ENCODE measurements at places on chromosomes 7 and 10.

GRCh38 chr7:155665079-155665956 is 20.9 kb downstream of the RBM33 start:
- no peak for DNase-seq

GRCh38 chr10:21071001-21071673 is 174.0 kb upstream of the NEBL start:
- DNase-seq, result no peak

DNA sequence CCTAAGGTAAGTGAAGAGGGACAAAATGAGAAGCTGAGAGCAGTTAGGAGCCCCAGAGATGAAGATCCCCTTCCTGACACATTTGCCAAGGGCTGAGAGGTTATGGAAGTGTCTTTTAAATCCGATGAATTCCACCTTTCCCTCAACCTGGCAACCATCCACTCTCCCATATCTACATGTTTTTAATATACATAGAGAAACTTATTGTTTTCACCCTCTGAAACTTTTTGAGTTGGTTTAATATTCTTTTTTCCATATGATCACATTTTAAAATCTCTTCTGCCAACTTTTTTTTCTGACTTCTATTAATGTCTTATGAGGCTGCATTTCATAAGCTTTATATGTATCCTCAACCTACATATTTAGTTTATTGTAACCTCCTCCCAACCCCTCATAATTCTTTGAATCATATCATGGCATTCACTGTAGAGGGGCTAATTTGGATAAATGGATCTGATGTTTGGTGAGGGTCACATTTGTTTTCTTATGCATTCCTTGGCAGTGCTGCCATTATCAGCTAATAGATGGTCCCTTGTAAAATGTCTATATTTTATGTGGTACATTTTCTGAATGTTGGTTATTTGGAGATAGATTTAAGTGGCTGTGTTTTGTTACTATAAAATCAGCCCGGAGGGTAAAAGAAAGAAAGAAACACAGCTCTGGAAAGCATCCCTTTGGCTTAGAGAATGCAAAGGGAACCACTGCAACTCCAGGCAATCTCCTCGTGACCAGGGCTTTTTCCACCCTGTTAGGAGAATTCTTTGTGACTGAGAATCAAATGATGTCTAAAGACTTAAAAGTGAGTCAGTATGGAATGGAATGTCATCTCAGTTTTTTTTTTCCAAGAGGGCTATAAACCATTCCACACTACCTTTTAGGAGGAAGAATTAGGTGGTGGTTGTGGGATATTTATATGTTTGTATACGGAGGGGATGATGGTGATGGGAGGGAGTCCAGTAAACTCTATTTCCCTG is 334.4 kb downstream of the SUGCT start:
- no peak for DNase-seq

- no peak for DNase-seq
Measured at GRCh38 chr7:7323352-7323751, 141.0 kb downstream of the C1GALT1 start.

DNA sequence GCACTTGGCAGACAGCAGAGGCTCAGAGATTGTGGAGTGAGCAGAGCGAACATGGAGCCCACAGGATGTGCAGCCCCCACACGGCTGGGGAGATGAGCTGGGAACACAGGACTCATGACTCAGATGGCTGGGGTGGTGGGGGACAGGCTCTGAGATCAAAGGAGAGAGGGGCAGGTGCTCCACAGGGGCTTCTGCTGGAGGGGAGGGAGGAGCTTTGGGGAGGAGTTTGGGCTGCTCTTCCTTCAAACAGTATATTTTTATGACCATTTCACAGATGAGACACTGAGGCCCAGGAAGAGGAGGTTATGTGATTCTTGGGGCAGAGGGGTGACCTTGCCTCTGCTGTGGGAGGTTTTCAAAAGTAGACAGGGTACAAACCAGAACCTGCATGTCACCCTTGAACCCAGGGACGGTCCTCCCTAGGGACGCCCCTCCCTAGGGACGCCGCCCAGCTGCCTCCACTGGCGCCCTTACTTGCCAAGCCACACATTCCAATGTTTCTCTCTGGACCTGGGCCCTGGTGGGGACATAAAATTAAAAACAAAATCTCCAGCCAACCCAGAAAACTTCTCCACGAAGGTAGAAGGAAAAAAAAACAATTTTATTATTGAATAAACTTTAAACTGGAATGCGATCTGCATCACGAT is 981 bp upstream of the CRYGN start:
- DNase-seq, result no peak

- DNase-seq, result no peak
Measured at GRCh38 chr7:118094044-118094443, 89.9 kb upstream of the LSM8 start.

- DNase-seq, result no peak
Measured at GRCh38 chr7:13414181-13414580, 575.3 kb downstream of the ETV1 start.

DNA sequence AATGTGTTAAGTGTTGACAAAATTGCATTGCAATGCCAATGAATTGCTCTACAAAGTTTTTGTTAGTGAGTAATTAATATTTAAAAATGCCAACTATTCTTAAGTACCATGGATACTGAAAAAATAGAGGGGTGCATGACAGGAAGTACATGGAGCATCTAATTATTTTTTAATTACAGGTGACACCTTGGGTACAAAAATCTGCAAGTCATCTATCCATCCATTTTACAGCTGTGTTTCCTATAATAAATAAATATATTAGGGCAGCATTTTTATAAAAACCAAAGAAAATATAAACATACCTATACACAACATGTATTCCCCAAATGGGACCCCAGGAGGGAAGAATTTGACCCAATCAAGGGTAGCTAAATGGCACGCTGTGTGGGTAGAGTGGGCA is 304.6 kb downstream of the XPNPEP1 start:
- DNase-seq, result no peak

GRCh38 chr7:91457208-91457607 is 193.0 kb downstream of the FZD1 start:
- DNase-seq, result no peak

- DNase-seq, result no peak
Measured at GRCh38 chr7:159296093-159296681, 151.5 kb upstream of the VIPR2 start.

DNA sequence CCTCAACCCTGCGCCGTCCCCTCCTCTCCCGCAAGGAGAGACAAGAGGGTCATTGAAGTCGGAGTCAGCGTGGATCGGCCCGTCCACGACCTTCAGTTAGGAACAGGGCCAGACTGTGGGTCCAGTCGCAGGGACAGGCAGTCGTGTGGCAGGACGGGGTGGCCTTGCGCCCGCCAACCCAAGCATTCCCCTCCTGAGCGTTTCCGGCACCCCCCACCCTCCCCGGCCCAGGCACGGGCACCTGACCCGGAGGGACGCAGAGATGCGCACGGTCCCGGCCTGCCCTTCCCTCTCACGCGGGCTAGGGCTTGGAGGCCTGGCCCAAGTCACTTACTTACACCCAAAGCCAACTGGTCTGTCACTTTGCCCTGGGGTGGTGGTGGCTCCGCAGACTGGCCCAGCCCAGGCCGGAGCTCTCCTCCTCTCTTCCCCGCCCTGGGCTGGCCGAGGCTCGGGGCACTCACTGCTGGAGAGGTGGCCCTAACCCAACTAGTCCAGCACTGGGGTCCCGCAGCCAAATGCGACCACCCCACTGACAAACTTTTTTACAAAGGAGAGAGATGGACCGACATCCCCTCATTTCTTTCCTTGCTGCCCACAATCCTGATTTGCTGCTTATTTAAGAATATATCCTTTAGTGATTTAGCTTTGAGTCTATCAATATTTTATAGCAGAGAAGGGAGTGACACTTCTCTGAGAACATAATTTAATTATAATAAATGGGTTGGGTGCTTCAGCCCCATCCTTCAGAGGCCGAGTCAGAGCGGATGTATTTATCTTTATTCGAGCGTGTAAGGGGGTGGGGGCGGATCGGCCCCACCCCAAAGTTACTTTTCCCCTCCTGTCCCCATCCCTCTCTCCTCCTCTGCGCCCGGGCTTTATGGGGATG is 1.2 kb upstream of the UNCX start:
- DNase-seq, result no peak
